A549 treated with CpdA at 1 μM for 4 hours (cell line): ENCODE measurements at places on chromosomes 3 and 15. TPM values are rescaled to one million over a fixed set of nuclear protein-coding genes. Genes with fewer than 3 reads are reported as not detected.

ADAMTS17 gene
- total RNA-seq: 0.06 to 0.23 TPM (median 0.17 TPM) in 4 of 5 replicates, not detected in the other

ROPN1 gene
- not detected in 5 replicates for total RNA-seq

CYP1A2 gene
- total RNA-seq: not detected in 5 replicates

XXYLT1 gene
- 10.3 to 13.1 TPM (median 12.2 TPM) in 5 replicates for total RNA-seq

SLCO3A1 gene
- 20.3 to 29.3 TPM (median 27.8 TPM) in 5 replicates for total RNA-seq

GPR87 gene
- 0.86 to 1.3 TPM (median 1.1 TPM) in 5 replicates for total RNA-seq
